CD4-positive, alpha-beta T cell treated with Interleukin-17A for 1 hour (primary cell): ENCODE measurements at places on chromosomes 4 and X.

DNA sequence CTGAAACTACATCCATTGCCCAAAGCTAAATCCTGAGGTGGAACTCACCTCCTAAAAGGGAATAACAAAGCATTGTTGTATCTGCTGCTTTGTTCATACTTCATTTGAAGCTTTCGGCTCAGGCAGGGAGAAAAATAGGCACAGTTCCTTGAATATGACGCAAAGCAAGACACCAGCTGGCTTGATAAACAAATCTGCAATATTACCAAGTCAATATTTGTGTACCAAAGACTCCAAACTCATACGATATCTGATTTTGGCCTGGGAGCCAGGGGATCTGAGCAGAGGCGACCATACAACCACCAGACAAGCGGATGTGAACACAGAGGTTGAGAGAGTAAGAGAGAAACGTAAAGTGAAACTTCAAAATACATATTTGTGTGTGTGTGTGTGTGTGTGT, 34.8 kb upstream of the RAP1GDS1 start:
- no peak for DNase-seq

DNA sequence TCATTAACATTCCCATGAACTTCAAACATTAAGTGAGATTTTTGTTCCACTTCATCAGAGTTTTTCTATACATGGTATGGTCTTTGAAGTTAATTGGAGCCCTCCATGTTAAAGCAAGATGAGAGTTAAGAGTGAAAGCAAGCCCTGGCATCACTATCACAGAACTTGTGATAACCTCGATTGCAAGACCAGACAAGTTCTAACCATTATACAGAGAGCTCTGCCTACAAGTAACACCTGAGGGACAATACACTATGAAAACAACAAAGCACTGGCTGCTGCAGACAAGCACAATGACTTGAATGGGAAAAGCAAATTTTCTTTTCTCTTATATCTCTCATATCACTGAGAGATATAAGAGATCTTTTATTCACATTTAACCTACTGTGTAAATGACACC, 126.6 kb upstream of the GYPA start:
- DNase-seq, result no peak

DNA sequence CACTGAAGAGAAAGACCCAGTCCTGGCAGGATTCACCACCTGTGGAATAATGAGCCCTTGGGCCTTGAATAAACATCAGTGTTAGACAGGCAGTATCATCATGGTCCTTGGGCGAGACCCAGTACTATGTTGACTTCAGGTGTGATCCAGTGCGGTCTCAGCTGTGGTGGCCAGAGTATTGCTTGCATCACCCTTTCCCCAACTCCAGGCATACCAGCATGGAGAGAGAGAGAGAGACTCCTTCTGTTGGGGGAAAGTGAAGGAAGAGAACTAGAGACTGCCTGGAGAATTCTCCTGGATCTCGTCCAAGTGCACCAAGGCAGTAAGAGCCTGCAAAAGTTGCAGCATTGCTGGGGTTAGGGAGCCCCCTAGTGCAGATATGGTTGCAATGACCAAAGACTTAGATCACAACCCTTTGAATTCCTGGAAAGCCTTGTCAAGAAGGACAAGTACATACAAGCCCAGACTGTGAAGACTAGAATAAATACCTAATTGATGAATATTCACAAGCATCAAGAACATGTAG, 61.1 kb upstream of the VAMP7 start:
- DNase-seq, result peak; percentile 55

DNA sequence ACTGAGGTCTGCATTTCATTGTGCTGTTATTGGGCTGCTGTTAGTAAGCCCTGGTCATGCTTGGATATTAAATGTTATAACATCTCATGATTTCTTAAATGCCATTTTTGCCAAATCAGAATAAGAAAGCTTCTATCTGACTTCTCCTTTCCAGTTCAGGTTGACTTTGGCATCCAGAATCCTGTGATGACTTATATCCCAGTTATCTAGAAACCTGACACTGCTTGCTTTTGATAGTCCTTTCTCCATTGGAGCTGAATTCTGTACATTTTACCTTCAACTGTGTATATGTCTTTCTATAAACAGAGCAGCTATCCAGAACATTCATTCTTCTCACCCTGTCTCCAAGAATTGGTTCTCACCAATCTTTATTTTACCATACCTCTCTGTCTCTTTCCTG, 257.7 kb upstream of the GNPDA2 start:
- DNase-seq, result no peak

- no peak for DNase-seq
Observed at GRCh38 chrX:113399506-113400192, 559.0 kb upstream of the AMOT start.

DNA sequence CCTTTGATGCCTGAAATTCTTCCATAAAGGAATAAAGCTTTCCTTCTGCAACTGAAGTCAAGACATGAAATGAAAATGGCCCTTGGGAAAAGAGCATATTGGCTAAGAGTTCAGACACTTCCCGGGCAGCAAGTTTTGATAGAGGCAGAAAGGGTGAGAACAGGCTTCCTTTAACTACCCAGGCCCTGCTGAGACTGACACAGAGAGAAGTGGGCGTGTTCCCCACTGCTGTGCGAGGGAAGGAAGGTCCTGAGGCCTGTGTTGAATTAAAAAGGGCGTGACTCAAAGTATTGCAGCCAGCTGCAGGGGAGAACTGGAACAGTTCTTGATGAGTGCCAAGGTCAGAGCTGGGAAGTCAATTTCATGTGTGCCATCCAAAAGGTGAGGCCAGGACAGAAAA, 33.9 kb upstream of the ADGRG2 start:
- DNase-seq, result no peak

- peak; percentile 32 for DNase-seq
Observed at GRCh38 chr4:152524427-152524826, 11.5 kb downstream of the FBXW7 start.

GRCh38 chr4:88029556-88029955, 22.1 kb downstream of the PKD2 start:
- DNase-seq, result no peak

- DNase-seq, result no peak
Observed at GRCh38 chrX:40418146-40418812, 162.5 kb upstream of the ATP6AP2 start.

DNA sequence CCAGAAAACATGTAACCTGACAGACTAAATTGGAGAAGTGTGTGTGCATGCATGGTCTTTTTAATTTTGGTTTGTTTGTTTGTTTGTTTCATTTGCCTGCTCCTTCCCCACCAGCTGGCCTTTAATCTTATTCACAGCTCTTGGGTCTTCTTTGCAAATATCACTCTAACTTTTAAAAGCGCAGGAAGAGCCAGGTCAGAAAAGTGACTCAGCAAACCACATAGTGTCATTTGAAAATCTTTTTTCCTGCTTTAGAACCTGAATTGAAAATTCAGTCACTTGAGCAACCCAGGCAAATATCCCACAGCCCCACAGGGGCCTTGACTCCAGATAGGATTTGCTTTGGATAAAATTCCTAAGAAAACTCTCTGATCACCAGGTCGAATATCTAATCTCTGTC, 4.6 kb downstream of the TMEM255A start:
- no peak for DNase-seq

- DNase-seq, result no peak
Observed at GRCh38 chr4:135966936-135967335, 1565.4 kb downstream of the PCDH18 start.

DNA sequence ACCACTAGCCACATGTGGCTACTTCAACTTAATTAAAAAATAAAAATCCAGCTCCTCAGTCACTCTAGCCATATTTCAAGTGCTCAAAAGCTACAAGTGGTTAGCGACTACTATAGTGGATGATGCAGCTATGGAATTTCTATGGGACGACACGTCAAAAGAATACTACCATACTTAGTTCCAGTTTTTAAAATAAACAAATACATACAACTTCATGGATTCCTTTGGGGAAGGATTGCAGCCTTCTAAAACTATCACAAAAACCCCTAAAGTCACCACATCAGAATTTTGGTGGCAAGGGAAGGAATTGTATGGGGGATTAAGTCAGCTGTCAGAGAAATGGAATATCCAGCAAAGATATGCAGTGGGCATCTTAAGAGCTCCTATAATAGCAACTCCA, 6.5 kb downstream of the ZNF280C start:
- no peak for DNase-seq

DNA sequence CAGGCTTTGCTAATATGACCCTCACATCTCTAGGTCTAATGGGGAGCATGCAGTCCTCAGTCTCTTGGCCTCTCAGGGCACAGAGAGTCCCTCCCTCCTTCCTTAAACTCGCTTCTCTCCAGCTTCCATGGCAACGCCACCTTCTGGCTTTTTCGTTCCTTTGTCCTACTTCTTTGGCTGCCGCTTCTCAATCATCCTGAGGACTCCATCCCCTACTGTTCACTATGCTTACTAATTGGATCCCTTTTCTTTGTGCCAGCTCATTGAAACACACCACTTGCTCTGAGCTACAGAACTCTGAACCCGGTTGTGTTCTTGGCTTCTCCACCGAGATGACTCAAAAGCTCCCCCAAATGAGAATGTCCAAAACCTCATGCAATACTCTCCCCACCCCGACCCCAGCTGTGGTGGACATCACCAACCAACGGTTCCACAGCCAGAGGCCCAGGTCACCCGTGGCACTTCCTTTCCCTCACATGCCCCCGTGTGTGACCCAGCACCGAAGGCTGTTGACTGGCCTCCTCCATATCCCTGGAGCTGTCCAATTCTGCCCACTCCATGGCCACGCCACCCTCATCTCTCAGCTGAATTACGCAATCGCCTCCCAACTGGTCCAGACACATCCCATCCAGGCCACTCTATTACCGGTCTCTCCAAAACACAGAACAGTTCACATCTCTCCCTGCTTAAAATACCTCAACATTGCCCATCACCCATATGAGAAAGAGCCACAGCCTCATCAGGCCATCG, 34.7 kb downstream of the CRMP1 start:
- no peak for DNase-seq

DNA sequence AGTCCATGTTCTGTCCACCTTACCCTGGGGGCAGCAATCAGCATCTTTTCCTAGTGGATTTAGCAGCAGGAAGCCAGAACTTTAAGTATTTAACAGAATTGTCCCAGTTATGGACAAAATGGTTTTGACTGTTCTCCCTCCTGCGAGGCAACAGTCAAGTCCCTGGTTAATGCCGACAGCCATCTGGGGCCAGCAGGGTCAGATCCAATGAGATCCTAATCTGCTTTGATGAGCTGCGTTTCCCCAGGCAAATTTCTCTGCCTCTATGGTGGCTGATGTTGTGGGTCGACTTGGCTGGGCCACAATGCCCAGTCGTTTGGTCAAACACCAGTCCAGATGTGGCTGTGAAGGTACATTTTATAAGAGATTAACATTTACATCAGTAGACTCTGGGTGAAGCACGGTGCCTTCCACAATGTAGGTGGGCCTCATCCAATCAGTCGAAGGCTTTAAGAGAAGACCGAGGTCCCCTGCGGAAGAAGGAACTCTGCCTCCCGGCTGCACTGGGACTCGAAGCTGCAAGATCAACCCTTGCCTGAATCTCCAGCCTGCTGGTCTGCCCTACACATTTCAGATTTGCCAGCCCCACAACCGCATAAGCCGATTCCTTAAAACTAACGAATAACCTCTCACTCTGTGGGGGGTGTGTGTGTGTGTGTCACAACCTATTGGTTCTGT, 89.0 kb upstream of the C4orf50 start:
- no peak for DNase-seq

GRCh38 chr4:48103483-48104139, 30.4 kb downstream of the TXK start:
- DNase-seq, result no peak

GRCh38 chr4:86019906-86020305, 339.9 kb downstream of the MAPK10 start:
- no peak for DNase-seq

- no peak for DNase-seq
Observed at GRCh38 chr4:21571100-21571499, 377.5 kb downstream of the KCNIP4 start.

- DNase-seq, result no peak
Observed at GRCh38 chrX:25012433-25012735, 3.4 kb downstream of the ARX start.

DNA sequence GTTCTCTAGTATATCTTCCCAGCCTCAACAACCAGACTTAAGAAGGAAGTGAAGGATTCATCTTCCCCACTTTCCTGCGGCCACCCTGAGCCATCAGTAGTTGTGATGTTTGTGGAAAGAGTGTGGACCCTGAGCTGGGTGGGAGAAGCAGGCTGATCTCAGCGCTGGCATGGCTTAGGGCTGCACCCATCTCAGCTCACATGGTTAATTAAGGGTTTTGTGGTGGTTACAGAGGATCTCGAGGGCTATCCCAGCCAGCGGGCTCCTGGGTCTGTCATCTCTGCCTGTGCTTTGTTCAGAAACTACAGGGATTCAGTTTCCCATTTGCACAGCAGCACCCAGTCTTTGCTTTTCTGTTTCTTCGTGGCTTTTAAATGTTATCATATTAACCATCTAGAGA, 163.4 kb downstream of the PTTG2 start:
- no peak for DNase-seq

GRCh38 chrX:68584221-68584620, 63.2 kb upstream of the STARD8 start:
- no peak for DNase-seq

- DNase-seq, result no peak
Observed at GRCh38 chrX:72659723-72660122, 54.4 kb downstream of the PHKA1 start.

GRCh38 chrX:67538383-67538782, 5.4 kb upstream of the AR start:
- no peak for DNase-seq

DNA sequence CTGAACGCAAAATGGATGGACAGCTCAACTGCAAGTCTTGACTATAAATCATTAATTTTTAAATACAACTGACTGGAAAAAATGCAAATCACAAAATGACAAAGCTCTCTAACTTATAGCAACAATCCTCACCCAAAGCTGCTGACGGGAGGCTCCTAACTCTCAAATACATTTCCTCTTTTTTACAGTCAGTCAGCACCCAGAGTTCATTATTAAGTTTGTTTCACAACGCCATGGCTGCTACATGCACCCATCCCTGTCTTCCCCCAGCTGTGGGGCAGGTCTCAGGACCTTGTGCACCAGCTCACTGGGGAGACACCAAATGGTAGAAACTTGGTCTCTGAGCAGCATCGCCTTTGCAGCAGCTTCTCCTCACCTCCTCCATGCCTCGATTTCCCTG, 97.6 kb downstream of the SLC34A2 start:
- DNase-seq, result no peak
